ENCODE measurements at places on chromosomes 3 and 15. TPM values are rescaled to one million over a fixed set of nuclear protein-coding genes. Genes with fewer than 3 reads are reported as not detected.

DNA sequence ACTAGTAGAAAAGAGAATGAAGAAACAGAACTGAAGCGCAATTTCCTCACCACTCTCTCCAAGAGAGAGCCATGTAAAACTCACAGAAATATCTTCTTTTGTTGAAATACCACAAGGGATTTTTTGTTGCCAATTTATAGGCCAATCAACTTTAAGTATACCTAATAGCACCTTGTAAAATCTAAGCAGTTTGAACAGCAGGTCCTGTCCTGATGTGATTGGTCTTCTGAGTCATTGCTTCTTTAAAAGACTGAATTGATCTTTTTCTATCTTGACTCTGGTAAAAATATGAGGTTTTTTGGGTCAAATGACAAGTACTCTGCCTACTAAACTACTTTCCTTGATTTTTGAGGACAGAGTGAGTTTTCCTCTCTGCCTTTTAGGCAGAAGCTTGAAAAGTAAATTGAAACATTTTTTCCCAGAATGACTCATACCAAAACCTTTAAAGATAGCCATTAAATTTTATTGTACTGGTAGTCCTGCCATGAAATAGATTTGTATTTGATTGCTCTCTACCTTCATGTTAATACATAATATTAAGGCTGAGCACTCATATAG is 343.9 kb upstream of the CBLB start:
- DNase-seq = no peak

- DNase-seq = no peak
Measured at GRCh38 chr15:22939652-22940061, 40.5 kb downstream of the CYFIP1 start.

GRCh38 chr3:13223574-13224237 is 150.5 kb upstream of the IQSEC1 start:
- no peak for DNase-seq

DNA sequence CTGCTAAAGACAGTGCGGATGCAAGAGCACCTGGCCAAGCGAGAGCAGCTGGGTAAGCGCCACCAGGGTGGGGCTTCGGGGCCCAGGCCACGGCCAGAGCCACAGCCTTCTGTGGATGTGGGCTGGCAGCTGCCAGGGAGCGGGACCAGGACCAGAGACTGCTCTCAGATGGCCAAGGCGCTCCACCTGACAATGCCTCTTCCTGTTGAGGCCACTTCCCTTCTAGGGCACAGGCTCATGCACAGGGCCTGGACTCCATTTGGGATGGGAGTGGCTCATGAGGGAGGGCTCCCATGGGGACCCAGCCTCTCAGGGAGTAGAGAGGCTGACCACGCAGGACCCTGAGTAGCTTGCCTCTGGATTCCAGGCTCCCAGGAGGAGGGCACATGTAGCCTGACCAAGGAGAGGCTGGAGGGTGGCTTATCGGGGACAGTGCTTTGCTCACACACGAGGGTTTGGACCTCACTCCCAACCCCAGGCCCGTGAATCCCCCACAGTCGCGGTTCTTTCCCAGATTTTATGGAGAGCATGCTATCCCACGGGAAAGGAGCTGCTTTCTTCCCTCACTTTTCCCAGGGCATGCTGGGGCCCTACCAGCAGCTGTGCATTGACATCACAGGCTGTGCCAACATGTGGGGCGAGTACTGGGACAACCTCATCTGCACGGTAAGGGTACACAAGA is 25.1 kb downstream of the ACAA1 start:
- no peak for DNase-seq

DNA sequence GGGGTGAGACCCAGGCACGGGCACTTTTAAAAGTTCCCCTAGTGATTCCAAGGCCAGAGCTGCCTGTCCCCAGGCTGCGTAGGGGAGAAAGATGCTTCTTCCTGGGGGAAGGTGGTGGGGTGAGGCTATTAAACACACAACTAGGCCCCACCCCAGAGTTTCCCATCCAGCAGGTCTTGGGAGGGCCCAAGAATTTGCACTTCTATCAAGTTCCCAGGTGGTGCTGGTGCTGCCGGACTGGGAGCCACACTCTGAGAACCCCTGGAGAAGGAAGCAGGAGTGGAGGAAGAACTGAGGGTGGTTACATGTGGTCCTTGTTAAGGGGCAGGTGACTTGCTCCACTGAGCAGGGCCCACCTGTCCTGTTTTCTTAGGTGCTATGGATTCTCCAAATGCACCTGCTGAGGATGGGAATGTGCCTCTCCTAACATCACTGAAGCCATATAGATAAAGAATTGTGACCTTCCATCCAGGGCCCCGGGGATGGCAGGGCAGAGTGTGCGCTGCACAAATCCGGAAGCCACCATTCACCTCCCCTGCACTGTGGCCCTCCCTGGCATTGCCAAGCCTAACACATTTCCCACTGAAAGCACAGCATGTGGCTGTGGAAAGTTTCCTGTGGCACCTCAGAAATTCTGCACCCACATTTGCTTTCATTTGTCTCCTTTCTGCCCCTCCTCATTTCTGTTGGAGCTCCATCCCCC is 111.5 kb upstream of the MEF2A start:
- no peak for DNase-seq

DNA sequence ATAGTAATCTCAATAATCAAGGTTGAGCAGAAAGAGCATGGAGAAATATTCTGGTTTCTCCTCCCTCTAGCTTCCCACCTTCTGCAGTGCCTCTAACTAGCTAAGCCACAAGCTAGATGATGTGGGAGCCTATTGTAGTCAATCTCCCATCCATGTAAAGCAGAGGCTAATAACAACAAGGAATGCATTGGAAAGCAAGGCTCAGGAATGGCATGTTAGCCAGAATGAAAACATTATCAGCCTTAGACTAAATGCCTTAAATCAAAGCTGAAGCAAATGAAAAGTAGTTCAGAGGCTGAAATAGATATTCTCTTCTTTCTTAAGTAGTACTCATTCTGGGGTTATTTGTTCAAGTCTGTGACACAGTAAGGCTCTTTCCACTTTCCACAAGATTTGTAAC is 350.3 kb upstream of the DPPA4 start:
- DNase-seq = no peak

- no peak for DNase-seq
Measured at GRCh38 chr3:53703630-53704362, 142.4 kb downstream of the CHDH start.

- no peak for DNase-seq
Measured at GRCh38 chr3:55664387-55664786, 177.3 kb upstream of the WNT5A start.

- DNase-seq = no peak
Measured at GRCh38 chr3:168186293-168186983, 90.7 kb upstream of the GOLIM4 start.

GRCh38 chr3:60771766-60772165 is 479.5 kb downstream of the FHIT start:
- no peak for DNase-seq

GRCh38 chr3:79406175-79406574 is 361.6 kb downstream of the ROBO1 start:
- no peak for DNase-seq

DNA sequence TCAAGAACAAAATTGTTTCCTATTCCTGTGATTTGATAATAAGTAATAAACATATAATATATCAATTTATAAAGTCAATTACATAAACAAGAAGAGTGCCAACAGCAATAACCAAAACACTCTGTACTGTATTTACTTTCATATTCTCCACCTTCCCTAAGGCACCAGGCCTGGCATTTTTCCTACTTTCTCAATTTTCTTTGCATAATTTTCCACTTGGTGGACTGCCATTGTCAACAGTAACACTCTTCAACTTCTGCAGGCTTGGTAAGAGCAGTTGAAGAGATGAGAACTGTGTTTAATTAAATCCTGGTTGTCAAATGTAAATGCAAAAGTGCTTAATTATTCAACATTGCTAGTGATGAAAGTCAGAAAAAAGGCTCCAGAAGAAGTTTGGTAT is 229.8 kb upstream of the PLSCR5 start:
- DNase-seq = no peak

GRCh38 chr15:100918690-100919480 is at the start of gene LRRK1:
LRRK1 (plus strand) TSS chr15:100919357; CDS start chr15:100924633, 5,276 bp downstream.
- peak; percentile 80 for DNase-seq

GRCh38 chr3:74739242-74739641 is 124.8 kb upstream of the CNTN3 start:
- no peak for DNase-seq

DNA sequence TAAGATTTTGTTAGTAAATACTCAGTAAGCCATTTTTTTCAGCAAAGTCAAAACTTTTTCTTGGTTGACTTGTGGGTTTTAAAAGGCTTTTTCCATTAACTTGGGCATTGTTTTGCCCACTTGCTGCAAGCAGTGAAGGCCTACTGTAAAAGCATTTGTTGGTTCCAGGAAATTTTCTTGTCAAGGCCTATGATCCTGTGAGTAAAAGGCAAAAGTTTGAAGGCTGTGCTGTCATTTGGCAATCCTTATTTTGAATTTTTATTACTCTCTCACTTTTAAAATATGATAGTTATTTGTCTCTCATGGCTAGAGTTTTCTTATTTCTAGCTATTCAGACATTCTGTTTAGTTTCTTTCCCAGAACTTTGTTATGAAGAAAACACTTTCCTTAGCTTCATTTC is 13.0 kb downstream of the P2RY12 start:
- DNase-seq = no peak

DNA sequence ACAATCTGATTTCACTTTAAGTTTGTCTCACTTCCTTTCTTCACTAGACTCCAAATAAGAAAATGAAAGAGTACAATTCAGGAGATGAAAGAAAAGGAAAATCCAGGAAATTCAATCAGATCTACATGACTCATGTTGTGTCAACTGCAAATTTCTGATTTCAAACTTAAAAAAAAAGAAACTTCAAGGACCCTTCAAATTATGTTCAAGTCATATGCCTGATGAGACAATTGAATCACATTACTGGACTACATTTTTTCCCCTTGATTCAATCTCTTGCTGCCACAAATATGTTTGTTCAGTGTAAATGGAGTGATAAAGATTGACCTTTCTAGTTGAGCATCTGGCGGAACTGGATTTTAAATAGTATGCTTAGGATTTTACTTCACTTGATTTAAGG is 37.4 kb downstream of the FRMD5 start:
- DNase-seq = no peak

- DNase-seq = no peak
Measured at GRCh38 chr3:3071136-3071535, 39.0 kb downstream of the IL5RA start.

DNA sequence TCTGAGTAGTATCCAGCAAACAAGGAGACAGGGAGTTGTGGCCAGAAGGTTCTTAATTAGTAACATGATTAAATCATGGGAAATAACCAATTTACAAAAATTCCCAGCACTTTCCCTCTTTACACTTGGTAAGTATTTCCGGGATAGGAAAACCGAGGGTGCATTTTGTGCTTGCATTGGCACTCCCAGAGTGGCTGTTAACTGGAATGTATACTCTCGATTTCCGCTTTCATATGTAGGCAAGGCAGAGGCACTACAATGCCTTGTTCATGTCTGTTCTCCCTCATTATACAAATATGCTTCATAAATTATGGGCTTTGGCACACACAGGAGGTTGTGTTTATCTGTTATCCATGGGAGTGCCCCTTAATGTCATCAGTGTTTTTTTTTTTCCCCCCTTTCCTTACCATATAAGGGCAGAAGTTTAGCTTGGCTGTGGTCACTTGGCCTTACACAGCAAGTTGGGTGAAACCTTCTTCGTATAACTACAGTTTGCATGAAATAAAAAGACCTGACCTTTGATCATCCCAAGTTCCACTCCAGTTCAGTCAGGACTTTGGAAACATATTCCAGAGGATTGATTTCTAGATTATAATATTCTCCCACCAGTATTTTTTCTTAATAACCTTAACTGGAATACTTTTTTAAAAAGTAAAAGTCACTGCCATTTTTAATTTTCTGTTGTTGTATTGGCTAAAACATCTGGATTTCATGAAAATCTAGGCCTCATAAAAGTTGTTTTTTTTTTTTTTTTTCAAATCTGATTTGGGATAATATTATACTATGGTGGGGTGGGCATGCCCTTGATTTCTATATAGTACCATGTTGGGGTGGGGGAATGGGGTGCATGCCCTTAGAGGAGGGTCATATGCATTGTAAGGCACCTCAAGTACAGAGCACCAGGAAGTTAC is 8.9 kb downstream of the TPM1 start:
- peak; percentile 90 for DNase-seq

DNA sequence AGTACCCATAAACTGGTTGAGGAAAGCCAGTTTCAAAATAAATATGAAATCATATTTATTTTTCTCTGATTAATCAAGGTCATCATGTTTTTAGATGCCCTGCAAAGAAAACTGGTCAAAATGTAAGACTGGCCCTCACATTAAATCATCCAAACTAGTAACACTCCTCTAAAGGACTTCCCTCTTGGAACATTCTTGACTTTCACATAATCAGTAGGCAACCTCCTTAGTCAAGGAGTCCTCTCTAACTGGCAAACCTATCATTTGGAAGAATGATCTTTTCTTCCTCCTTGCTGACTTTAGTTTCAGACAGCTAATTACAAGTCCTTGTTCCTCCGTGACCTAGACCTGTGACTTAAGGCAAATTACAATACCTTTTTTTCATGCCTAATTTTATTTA is 82.5 kb upstream of the DCBLD2 start:
- DNase-seq = no peak

GRCh38 chr15:73677146-73677607 is 7.0 kb upstream of the CD276 start:
- peak; percentile 37 for DNase-seq

- DNase-seq = no peak
Measured at GRCh38 chr3:50230104-50230793, 5.8 kb upstream of the GNAI2 start.

DNA sequence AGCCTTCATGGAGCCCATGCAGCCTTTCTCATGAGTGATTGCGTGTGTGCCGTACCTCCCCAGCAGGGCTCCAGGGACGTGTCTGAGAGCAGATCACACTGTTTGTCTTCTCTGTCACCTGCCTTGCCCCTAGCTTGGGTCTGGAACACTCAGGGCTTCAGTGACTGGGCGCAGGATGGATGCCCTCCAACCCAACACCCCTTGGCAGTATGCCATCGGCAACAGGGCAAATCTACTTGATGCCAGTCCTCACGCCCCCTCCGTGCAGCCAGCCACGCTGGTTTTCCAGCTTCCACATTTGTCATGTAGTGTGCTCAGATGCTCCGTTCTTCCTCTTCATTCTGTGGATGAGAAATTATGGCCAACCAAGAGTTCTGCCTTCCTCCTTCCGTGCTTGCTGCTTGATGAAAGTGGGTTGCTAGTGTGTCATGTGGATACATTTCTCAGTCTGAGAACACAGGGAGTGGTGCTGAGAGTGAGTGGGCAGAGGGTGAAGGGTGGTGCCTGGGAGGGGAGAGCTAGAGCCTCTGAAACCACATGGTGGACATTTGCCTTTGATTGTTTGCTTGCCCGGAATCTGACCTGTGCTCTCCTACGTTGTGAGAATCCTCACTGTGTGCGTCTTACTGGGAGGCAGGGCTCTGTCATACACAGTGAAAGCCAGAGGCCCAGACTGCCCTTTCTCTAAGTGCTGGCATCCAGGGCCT is 97.2 kb downstream of the FAM43A start:
- peak; percentile 49 for DNase-seq

GRCh38 chr3:861721-862120 is 231.1 kb upstream of the CNTN6 start:
- no peak for DNase-seq

GRCh38 chr15:70608144-70608543 is 155.2 kb downstream of the UACA start:
- DNase-seq = no peak

- peak; percentile 48 for DNase-seq
Measured at GRCh38 chr15:48361685-48362084, 30.5 kb downstream of the DUT start.

EDC3 gene
- total RNA-seq = 7.6 TPM

DOCK3 gene
- total RNA-seq = 0.29 TPM

GNAT1 gene
- not detected for total RNA-seq

LRRC49 gene
- total RNA-seq = 5.1 TPM

GPR15 gene
- total RNA-seq = not detected

LTK gene
- total RNA-seq = 0.31 TPM

KLHL25 gene
- 4.0 TPM for total RNA-seq

CLSTN2 gene
- total RNA-seq = 0.05 TPM

NANOGP8 gene
- not detected for total RNA-seq
